Gastroesophageal sphincter (tissue), 4 donors: ENCODE measurements at places on chromosomes 11 and 22. TPM values are rescaled to one million over a fixed set of nuclear protein-coding genes. Genes with fewer than 3 reads are reported as not detected.

The HTR3A gene
- not detected for total RNA-seq

The GRIA4 gene
- 1.2 TPM for total RNA-seq

The TLCD5 gene
- total RNA-seq = 7.8 TPM

The PATE4 gene
- not detected for total RNA-seq

The MMP11 gene
- 11.0 TPM for total RNA-seq
